Peyer's patch (tissue), 4 donors: ENCODE measurements at places on chromosomes 12 and 14. TPM values are rescaled to one million over a fixed set of nuclear protein-coding genes. Genes with fewer than 3 reads are reported as not detected.

SLC16A7 gene
- 19.4 TPM for total RNA-seq

ZFHX2 gene
- total RNA-seq: 1.3 TPM

TRHDE gene
- 13.8 TPM for total RNA-seq

GLS2 gene
- 3.0 TPM for total RNA-seq

PLEKHD1 gene
- not detected for total RNA-seq

FGF23 gene
- not detected for total RNA-seq

KCNC2 gene
- total RNA-seq: not detected

NFE2 gene
- not detected for total RNA-seq

PPFIA2 gene
- total RNA-seq: 3.2 TPM

SLC38A4 gene
- total RNA-seq: 0.18 TPM

SDSL gene
- 12.5 TPM for total RNA-seq

B4GALNT3 gene
- total RNA-seq: 30.3 TPM

GNS gene
- total RNA-seq: 19.8 TPM

TMEM106C gene
- 205 TPM for total RNA-seq

KRT74 gene
- total RNA-seq: not detected

WDHD1 gene
- total RNA-seq: 0.70 TPM

FOXN4 gene
- not detected for total RNA-seq

LRTM2 gene
- total RNA-seq: not detected

KRT2 gene
- total RNA-seq: 2.5 TPM

CEBPE gene
- total RNA-seq: not detected

VRTN gene
- total RNA-seq: not detected

OTOGL gene
- total RNA-seq: 0.18 TPM

SOAT2 gene
- 34.5 TPM for total RNA-seq

CPNE6 gene
- 4.6 TPM for total RNA-seq

PRR13 gene
- 413 TPM for total RNA-seq

MPHOSPH9 gene
- 71.0 TPM for total RNA-seq

KRT72 gene
- total RNA-seq: not detected

CLEC4D gene
- not detected for total RNA-seq

CLEC2D gene
- total RNA-seq: 7.2 TPM

SIX4 gene
- not detected for total RNA-seq

CPM gene
- total RNA-seq: 11.7 TPM

TAS2R7 gene
- not detected for total RNA-seq

CFAP251 gene
- total RNA-seq: 1.1 TPM
